IPS DF 19.7 (cell line): ENCODE measurements at places on chromosomes 11 and 22.

GRCh38 chr11:28296426-28296825, 188.2 kb downstream of the METTL15 start:
- DNase-seq = no peak

DNA sequence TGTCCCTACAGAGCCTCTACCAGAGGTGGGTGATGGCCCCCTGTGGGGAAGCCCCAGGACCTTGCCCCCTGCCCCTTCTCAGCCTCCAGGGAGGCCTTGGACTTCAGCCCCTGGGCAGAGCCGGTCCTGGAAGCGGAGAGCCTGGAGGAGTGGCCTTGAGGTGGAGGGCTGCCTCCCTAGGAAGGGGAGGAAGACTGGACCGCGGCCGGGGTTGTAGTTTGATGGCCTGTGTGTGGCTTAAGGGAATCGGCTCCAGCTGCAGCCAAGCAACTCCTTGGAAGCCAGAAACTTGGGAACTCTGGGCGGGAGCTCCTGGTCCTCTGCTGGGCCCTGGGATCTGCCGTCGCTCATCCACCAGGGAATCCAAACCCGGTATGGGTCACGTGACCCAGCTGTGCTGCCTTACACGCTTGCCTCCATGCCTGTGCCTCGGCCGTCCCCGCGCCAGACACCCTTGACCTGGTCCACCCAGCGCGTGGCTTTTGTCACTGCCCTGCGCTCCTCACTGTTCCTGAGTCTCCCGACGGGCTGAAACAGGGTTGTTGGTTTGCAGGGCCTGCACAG, 23.5 kb upstream of the ARHGAP8 start:
- no peak for DNase-seq

DNA sequence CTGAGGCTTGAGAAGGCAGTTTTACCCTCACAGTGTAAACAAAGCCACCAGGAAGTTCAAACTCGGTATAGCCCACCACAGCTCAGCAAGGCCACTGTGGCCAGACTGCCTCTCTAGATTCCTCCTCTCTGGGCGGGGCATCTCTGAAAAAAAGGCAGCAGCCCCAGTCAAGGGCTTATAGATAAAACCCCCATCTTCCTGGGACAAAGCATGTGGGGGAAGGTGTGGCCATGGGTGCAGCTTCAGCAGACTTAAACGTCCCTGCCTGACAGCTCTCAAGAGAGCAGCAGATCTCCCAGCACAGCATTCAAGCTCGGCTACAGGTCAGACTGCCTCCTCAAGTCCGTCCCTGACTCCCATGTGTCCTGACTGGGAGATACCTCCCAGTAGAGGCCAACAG, 69.7 kb downstream of the TTC28 start:
- no peak for DNase-seq

- DNase-seq = no peak
Measured at GRCh38 chr22:48153726-48154125, 1391.3 kb downstream of the TBC1D22A start.

DNA sequence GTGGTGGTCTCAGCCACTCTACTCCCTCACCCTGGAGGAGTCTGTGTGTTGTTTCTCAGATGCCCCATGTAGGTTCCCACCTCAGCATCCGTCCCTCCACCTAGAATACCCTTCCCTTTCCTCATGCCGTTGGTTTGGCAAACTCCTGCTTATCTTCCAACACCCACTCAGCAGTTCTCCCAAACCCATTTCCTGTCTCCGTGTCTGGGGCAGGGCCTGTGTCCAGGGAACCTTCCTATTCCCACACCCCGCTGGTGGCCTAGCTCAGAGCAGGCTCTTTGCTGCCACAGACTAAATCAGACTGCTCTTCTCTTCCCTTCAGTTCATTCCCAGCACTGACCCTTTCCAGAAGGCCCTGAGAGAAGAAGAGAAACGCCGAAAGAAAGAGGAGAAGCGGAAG, 7.5 kb upstream of the SREBF2 start:
- DNase-seq = no peak

DNA sequence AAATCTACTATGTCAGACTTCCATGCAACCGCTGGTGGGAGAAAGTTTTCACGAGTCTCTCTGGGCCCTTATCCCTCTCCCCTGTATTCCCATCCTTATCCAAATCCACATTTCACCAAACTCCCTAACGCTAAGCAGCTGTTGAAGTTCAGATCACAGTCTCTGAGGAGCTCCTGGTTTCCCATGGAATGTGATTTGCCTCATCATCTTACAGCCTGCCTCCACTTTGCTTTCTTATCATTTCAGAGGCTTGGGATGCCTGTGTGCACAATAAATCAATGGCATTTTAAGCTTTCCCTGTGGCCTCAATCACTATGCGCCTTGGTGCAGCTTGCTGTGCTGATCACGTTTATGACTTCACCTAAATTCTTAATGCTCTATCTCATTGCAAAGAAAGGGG, 352.4 kb upstream of the FAT3 start:
- no peak for DNase-seq
